Body of pancreas (tissue), 4 donors: ENCODE measurements at places on chromosomes 3 and 15. TPM values are rescaled to one million over a fixed set of nuclear protein-coding genes. Genes with fewer than 3 reads are reported as not detected.

GRCh38 chr3:32278714-32279113 is 40.2 kb downstream of the CMTM8 start:
- peaks cover 53% of the 10 kb centered on the region for H3K4me1 ChIP-seq
- H3K4me3 ChIP-seq = no peak overlapping the region
- no peak overlapping the region for H3K27ac ChIP-seq
- H3K36me3 ChIP-seq = no peaks in the 10 kb centered on the region
- no peak for DNase-seq
- H3K27me3 ChIP-seq = no peaks in the 10 kb centered on the region

DNA sequence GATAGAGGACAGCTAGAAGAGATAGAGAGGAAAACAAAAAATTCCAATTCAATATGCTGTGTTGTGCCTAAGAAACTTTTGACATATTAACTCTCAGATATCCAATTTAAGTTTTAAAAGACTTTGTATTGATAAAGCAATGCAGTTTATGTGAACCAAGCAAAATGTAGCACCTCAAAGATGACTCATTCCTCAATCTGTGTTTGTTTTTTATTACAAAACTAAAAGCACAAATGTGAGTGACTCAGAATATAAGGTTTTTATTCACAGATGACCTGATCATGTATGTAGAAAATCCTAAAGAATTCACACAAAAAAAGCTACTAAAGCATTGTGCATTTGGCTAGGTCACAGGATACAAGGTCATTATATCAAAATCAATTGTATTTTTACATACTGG is 11.1 kb downstream of the HCLS1 start:
- no peak overlapping the region for H3K27ac ChIP-seq
- no peak overlapping the region for H3K4me3 ChIP-seq
- H3K4me1 ChIP-seq = no peaks in the 10 kb centered on the region
- no peaks in the 10 kb centered on the region for H3K27me3 ChIP-seq

DNA sequence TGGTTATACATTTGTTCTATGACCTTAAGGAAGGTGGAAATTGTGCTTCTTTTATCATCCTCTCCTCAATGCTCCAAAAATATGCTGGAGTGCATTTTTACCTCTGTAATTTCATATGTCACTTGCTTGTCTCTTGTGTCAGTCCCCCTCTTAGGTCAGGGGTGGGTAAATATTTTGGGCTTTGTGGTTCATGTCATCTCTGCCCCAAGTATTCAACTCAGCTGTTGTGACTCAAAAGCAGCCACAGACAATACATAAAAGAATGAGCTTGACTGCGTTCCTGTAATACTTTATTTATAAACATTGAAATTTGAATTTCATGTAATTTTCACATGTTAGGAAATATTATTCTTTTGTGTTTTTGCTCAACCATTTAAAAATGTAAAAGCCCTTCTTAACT is 60.4 kb upstream of the SLC24A5 start:
- no peaks in the 10 kb centered on the region for H3K36me3 ChIP-seq
- H3K4me1 ChIP-seq = no peaks in the 10 kb centered on the region
- H3K27me3 ChIP-seq = no peaks in the 10 kb centered on the region
- H3K4me3 ChIP-seq = no peak overlapping the region
- H3K27ac ChIP-seq = no peak overlapping the region

DNA sequence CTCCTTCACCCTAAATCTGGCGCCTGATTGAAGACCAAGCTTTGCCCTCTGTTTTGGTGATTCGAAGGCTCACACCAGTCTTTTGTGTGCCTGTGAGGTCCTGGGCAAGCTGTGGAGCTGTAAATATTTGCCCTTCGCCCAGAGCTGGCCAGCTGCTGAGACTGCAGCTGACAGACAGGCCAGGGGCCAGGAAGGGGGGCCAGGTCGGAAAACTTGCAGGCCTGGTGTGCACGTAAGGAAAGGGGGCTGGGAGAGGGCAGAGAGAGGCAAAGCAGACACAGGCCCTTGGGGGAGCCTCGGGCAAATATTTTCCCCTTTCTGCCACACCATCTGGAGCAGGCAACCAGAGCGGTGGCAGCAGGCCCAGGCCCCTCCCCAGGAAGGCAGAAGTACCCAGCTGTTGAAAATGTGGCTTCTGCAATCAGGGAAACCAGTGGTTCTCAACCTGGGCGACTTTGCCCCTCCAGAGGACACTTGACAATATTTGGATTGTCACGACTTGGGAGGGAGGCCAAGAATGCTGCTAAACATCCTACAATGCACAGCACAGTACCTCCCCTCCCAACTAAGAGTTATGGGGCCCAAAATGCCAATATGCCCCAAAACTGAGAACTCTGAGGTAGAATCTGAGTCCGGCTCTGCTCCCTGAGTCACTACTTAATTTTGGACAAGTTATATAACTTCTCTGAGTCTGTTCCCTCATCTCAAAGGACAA is 2.5 kb downstream of the PDZRN3 start:
- H3K27me3 ChIP-seq = no peaks in the 10 kb centered on the region
- peak; percentile 87 for DNase-seq
- peak overlapping the region; percentile 69 for H3K27ac ChIP-seq
- H3K4me1 ChIP-seq = peaks cover 48% of the 10 kb centered on the region

DNA sequence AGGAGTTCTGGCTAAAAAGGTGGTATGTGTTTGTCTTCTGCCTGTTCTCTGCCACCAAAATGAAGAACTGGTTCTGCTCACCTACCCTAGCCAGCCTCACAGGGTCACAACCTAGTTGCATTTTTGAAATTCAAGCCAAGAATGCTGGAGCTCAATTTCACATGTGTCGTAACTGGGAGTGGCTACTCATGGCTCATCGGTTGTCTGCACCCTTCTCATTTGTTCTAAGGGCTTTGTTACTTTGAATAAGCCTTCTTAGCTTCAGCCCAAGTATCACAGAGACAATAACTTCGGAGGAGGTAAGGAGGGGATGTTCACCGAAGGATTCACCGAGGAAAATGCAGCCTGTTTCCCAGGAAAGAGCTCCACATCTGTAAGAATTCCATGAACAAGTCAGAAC is 134.3 kb upstream of the RARB start:
- H3K27me3 ChIP-seq = no peaks in the 10 kb centered on the region
- H3K36me3 ChIP-seq = no peaks in the 10 kb centered on the region
- no peaks in the 10 kb centered on the region for H3K4me1 ChIP-seq
- no peak for DNase-seq
- H3K4me3 ChIP-seq = no peak overlapping the region

Gene TMEM39A
- total RNA-seq = 85.4 TPM
